Kidney (tissue), 22 donors: ENCODE measurements at places on chromosomes 2 and 18. TPM values are rescaled to one million over a fixed set of nuclear protein-coding genes. Genes with fewer than 3 reads are reported as not detected.

The FLACC1 gene
- total RNA-seq = 3.7 TPM

The NT5C1B gene
- not detected for total RNA-seq

The GKN2 gene
- not detected for total RNA-seq

The TBR1 gene
- total RNA-seq = not detected

The DPYSL5 gene
- not detected for total RNA-seq

The SNORC gene
- 2.7 TPM for total RNA-seq

The MC2R gene
- not detected for total RNA-seq

The MORN2 gene
- 29.6 TPM for total RNA-seq

The PARD6G gene
- 1.9 TPM for total RNA-seq

The RAX gene
- not detected for total RNA-seq

The SIX2 gene
- 0.28 TPM for total RNA-seq

The CCDC85A gene
- 2.1 TPM for total RNA-seq

The ORMDL1 gene
- 53.2 TPM for total RNA-seq

The OSBPL6 gene
- total RNA-seq = 0.91 TPM

The POMC gene
- total RNA-seq = 1.5 TPM

The IL1RN gene
- total RNA-seq = 2.1 TPM

The CPLX4 gene
- not detected for total RNA-seq

The ESPNL gene
- 2.7 TPM for total RNA-seq

The HADHB gene
- 132 TPM for total RNA-seq

The DUSP19 gene
- total RNA-seq = 4.4 TPM
